ENCODE measurements at places on chromosomes 6 and 20.
A peak's percentile ranks its signal among the peaks of the same experiment; 100 is the strongest.

- DNase-seq: no peak
Observed at GRCh38 chr6:33008944-33009861, at the start of gene HLA-DOA. HLA-DOA (minus strand) TSS chr6:33009591.

GRCh38 chr6:17728551-17729222 lies 22.0 kb upstream of the NUP153 start:
- DNase-seq: no peak

DNA sequence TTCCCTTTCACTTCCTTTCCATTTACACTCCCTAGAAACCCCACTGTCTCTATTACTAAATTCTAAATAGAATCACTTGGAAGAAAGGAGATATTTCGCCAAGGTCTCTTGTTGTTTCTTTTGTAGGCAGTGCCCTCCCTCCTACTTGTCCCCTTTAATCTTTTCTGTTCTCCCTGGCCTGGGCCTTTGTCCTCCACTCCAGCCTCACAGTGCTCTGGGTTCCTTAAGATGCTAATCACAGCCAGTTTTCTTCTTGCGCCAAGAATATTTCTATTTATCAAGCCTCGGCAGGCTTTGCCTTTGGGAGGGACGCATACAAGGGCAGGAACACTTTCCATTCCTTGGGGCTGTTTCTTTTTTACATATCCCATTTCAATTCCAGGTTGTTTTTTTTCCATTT lies 520.6 kb upstream of the CHD6 start:
- DNase-seq: no peak

DNA sequence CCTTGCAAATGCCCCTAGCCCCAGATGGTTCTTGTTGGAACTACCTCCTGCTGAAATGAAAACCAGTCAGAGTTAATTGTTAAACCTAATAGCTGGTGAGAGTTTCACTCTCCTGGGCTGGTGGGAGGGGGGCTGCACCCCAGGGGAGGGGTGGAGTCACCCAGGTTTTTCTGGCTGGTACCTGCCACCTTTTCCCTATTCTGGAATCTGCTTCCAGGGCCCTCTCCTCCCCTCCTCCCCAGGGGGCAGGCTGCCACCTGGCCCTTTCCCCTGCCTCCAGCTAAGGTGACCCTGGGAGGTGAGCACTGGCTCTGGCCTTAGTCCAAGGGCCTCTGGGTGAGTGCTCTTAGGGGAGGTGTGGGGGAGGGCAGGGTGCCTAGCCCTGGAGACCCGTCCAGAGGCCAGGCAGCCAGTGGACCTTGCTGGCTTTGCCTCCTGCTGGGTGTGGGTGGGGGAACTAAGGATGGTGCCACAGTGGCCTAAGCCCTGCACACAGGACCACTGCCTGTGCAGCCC lies 48.8 kb upstream of the EPB41L1 start:
- DNase-seq: no peak

- no peak for DNase-seq
Observed at GRCh38 chr20:51484831-51485230, 57.7 kb downstream of the NFATC2 start.

DNA sequence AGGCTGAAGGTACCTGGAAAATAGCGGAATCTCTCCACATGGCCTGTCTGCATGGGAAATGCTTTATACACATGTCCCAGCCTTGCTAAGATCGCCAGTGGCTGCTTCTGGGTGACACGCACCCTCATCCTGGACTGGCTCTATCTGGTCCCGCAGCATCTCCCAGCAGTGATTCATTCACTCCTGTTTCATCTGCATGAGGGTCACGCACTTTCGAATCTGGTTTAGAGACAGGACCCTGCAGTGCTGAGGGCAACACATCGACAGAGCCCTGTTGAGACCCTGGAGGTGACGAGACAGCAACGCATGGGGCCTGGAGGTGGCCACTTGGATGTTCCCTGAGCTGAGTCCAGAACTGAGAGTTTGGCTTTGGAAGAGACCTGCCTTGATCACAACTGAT lies 136.5 kb downstream of the SMOC2 start:
- DNase-seq: no peak

DNA sequence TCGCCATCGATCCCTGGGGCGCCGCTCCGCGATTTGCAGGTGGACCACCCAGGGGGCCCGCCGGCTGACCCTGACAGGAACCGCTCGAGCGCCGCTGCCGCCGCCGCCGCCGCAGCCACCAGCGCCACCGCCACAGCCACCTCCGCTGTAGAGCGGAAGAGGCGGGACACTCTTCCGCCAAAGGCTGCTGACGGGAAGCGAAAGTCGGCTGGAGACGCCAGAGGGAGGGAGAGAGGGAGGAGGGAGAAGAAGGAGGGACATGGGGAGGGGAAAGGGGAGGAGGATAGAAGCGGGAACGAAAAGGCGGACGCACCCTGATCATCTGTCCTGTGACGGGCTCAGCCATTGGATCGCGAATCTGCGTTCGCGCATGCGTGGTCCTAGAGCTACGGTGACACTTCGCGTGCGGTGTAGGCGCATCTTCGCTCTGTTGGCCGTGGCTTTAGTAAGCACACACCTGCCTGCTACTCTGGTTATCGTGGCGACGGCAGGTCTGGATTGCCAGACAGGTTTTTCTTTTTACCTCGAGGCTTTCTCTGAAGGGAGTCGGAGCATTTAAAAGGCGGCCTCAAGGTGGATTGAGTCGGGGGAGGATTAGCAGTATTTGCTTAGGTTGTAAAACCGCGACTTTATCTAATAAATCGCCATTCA lies at the start of gene TMEM30A:
TSS of gene TMEM30A (minus strand) at position 161 of the 651 bp plus-strand sequence. CDS start at position 7, 154 bp downstream.
- DNase-seq: peak; percentile 96

DNA sequence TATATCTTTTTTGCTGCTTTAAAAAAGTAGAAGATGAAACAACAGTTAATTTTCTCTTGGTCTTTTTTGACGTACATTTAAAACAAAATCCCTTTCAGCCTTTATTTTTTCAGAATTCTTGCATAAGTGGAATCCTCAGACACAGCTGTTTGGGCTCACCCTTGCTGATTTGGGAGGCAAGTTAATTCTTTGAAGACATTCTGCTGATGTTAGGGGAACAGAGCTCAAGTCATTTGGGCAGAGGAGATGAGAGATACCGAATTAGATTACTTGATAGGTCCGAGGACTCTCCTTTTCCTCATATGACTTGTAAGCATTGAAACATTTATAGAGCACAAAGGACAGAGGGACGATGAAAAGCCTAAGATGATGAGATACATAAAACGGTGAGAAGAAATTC lies 567.9 kb upstream of the CITED2 start:
- no peak for DNase-seq

- DNase-seq: no peak
Observed at GRCh38 chr20:13441388-13441787, 197.3 kb downstream of the TASP1 start.

- no peak for DNase-seq
Observed at GRCh38 chr20:53175135-53175780, 203.1 kb downstream of the TSHZ2 start.

DNA sequence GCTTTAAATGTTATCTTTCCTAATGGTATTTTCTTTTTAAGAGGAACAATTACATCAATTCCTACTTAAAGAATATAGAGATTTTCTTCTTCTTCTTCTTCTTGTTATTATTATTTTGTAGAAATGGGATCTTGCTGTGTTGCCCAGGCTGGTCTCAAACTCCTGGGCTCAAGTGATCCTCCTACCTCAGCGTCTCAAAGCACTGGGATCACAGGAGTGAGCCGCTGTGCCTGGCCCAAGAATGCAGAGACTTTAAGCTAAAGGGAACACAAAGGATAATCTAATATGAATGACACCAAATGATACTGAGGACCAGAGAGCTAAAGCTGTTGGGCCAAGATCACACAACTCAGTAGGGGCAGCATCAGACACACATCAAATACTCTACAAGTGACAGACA lies 87.4 kb upstream of the FOXQ1 start:
- DNase-seq: no peak

DNA sequence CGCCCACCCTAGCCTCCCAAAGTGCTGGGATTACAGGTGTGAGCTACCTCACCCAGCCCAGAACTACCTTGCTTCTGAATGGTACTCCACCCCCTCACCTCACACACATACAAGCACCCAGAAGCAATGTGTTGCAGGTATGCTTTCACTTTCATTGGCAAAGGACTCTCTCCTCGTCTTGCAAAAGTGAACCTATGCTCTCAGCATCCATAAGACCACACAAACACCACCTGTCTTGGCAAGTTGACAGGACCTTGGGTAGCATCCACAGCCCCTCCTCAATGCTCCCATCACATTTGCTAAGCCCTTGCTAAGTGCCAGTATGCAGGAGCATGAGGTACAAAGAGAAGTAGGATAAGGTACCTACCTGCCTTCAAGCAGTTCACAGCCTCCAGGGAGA lies 3.7 kb downstream of the KIF13A start:
- no peak for DNase-seq

DNA sequence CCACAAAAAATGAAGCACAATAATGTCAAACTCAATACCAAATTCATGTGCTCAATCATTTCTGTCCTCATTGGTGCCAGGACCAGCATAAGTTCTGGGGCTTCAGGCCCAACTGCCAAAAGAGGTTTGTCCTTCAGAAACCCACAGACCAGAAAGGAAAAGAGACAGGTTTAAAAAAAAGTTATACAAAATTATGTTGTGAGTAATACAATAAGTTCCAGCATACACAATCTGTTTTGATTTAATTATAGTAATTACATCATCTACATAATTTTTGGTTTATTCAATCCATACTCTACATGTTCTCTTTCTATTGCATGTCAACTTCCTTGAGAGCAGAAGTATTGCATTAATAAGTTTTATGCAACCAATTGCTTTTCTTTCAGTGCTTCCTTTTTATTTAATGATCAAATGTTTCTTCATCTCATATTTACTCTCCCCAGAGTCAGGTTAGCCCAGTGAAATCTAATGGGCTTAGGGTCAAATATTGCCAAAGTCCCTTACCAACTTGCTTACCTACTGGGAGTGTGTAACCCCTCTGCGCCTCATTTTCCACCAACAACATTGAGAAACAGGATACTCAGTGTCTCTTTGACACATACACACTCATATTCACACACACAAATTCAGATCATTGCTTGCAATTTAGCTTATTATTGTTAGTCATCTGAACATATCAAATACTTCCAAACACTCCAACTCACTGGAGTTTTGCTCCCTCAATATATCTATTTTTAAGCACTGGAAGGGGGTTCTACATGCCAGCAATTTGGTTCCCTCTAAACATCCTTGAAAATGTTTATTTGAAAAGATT lies 424.4 kb upstream of the MARCKS start:
- DNase-seq: no peak

GRCh38 chr6:143166247-143166695 lies 105.6 kb downstream of the AIG1 start:
- DNase-seq: no peak

- DNase-seq: no peak
Observed at GRCh38 chr20:44981736-44982406, 15.6 kb downstream of the STK4 start.

DNA sequence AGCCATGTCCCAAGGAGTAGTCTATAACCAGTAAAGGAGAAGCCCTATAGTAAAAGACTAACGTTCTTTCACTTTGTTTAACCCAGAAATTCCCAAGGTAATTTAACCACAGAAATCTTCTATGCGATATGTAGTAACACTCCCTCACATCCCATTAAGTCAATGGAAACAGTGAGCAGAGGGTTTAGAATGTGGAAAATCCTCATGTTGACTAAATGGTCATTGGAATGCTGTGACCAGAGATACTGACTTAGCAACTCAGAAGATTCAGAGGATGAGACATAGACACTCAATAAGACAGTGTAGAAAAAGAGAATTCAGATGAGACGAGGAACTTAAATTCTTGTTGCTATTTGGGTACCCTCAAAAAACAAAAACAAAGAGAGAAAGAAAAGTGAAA lies 562.2 kb upstream of the NOX3 start:
- no peak for DNase-seq

DNA sequence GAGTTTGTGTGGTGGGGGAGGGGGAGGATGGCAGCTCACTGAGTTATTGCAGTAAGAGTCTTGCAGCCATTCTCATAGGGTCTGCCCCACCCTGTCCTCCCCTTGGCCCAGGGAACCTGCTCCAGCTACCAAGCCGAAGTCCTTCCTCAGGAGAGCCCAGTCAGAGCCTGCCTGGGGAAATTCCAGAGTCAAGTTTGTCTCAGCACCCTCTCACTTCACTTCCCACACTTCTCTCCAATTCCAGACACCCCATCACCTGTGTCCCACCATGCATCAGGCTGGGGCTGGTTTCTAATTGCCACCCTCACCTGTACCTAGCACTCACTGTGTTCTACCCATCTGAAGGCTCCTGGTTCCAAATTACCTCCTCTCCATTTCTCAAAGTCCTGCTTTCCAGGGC lies 10.3 kb upstream of the SLC22A16 start:
- no peak for DNase-seq

GRCh38 chr6:78435671-78436070 lies 431.7 kb upstream of the IRAK1BP1 start:
- DNase-seq: no peak

DNA sequence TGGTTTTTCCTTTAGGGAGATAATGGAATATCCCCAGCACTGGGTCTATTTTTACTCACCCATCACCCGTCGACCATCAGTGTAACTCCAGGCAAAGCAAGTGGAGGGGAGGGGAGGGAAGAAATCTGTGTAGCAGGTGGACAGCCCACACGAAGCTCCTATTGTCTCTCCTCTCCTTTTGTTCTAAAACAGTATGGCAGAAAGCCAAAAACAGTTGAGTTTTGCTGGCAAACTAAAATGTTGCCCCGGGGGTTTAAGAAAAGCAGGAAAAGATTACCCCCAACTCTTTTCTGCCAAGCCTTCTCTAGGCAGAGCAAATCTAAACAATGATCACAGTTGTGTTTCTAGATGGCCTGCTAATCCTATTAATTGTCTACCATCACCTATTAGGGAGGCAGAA lies 89.7 kb downstream of the PREP start:
- DNase-seq: no peak

GRCh38 chr6:98845211-98846020 lies 11.0 kb downstream of the POU3F2 start:
- DNase-seq: peak; percentile 68

DNA sequence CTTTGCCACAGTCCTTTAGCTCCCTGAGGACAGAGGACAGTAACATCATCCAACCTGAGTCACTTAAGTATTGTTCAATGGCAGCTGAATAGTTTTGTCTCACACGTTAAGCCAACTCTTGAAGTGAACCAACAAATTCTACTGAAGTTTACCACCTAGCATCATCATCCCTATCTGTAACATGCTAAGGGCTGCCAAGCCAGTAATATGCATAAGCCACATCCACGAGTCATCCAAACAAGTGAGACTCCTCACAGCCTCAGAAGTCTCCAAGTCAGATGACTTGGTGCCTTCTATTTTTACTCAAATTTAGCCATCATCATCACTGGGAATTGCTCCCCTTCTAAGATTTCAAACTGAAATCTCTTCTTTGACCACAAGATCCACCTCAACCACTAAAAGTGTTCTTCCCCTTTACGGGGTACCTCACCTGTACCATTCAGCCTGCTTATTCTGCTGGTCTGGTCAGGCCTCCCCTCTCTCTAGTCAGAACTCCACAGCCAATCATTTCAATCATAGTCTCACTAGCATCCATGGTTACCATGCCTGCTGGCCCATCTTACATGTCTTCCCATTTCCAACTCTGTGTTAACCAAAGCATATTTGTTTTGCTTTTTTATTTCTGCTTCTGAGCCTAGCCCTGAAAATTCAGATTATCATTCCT lies 73.7 kb downstream of the DTNBP1 start:
- no peak for DNase-seq
